ENCODE measurements at places on chromosomes 3 and 15.

- DNase-seq, result no peak
Observed at GRCh38 chr3:42014458-42014920, 52.6 kb upstream of the ULK4 start.

DNA sequence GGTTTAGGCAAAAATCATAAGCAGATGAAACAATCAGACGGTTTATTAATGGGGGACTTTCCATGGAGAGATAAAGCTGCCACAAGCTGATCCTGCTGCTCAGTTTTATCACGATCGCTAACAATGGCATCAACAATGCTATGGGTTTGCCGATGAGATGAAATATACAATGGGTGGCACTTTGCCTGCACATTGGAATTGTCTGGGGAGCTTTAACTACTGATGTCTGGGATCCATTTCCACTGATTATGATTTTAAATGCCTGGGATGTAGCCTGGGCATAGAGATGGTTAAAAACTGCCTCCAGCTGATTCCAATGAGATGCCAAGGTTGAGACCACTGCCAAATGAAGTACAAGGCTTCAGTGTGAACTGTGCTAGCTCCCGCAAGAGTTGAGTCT is 30.8 kb downstream of the CRYGS start:
- no peak for DNase-seq

DNA sequence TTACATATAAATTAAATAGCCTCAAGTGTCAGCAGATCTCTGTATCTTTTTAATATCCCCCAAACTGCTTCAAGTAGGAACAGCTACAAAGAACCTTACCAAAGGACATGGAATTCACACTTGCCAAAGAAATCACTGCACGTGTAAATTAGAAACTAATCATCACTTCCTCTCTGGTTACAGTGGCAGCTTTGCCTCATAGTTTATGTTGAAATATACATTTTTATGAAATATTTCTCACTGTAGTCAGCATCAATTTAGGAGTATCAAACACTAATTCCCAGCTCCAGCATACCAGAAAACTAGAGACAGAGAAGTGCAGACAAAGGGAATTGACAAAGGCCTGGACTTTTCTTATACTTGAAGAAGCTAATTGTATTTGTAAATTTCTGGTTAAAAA is 260.9 kb downstream of the TIGIT start:
- no peak for DNase-seq

DNA sequence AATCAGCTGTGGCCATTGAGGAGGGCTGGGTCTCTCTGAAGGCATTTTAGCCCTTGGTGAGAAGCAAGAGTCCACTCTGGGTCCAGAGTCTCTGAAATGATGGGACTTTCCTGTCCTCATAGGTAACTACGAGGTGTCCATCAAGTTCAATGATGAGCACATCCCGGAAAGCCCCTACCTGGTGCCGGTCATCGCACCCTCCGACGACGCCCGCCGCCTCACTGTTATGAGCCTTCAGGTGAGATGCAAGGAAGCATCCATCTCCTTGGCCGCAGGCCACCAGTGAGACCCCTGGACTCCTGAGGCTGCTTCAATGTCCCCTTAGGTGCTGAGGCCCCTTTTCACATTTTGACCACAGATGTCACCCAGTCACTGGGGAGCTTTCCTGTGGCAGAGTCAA is 54.9 kb downstream of the DNASE1L3 start:
- DNase-seq, result no peak

- DNase-seq, result no peak
Observed at GRCh38 chr3:58824285-58824684, 157.7 kb upstream of the FAM3D start.

DNA sequence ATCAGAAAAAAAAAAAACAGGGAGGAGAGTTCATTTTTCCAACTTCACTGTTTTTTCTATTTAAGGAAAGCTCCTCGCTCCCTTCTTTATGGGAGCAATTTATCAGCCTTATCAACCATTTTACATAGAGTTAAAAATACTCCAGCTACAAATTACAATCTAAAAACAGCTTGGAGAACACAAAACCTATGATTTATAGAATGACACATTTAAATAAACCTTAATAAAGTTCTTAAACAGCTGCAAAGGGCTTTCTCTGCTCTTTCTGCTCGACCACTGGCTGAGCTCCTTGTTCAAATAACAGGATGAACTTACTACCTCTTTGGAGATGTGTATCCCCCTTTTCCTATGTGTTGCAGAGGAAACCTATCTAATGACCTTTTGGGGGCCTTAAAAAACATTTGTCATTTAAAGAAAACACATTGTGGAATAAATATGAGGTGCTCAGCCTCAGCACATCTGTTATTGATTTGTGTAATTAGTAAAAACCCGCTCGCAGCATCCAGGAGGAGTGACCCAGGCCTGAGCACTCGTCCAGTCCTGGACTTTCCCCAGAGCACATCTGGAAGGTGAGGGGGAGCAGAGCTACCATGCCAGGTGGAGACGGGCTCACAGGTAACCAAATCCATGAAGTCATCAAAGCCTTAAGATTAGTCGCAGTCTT is 231.2 kb downstream of the ATP8B4 start:
- DNase-seq, result no peak

- DNase-seq, result no peak
Observed at GRCh38 chr3:121748680-121749275, 763 bp downstream of the GOLGB1 start.

DNA sequence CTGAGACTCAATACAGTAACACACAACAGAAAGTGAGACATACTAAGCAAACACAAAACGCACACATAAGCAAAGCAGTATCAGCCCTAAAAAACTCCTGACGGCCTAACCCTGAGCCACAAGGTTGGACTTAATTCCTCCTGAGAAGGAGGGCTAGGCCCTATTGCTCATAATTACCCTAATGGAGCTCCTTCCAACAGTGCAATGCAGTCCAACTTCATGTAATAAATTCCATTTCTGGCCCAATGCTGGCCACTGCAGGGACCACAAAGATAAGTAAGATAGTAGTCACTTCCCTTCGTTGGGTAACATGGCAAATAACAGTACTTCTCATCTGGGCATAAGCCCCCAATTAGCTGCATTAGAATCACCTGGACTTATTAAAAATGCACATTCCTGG is 4.2 kb downstream of the VPS39 start:
- no peak for DNase-seq

DNA sequence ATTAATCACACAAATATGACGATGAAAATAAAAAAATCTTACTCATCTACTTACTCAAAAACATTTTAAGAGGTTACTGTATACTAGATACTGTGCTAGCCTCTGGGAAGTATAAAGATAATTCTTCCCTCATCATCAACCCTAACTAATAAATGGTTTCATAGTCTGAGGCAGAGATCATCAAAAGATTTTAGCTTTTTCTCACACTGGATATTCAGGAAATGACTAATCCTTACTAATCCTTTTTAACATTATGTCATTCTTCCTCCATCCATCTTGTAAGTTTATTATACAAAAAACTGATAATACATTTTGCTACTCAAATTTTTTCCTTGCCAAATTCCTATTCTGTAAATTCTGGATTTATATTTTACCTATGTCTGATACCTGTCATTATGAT is 29.7 kb downstream of the ACAD11 start:
- no peak for DNase-seq

- DNase-seq, result no peak
Observed at GRCh38 chr3:128524374-128525299, 31.6 kb upstream of the GATA2 start.

DNA sequence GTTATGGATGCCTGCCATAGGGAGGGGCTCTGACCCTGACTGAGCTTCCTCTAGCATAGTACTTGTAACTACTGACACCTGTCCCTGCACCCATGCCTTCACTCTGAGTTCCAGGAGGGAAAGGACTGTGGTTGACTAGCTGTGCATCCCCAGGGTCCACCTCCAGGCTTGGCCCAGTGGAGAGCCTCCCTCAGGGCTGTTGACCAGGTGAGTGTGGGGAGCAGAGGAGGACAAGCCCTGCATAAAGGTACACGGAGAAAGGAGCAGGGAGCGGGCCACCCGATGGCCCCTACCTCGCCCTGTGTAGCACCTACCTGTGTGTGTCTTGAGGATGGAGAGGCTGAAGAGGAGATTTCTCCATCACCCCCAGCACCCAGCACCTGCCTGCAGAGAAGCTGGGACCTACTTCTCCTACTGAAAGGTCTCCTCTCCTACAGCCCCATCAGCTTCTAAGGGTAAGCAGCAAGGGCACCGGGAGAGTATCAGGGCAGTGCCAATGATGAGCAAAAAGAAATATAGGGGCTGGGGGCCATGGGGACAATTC is 6.7 kb upstream of the LTF start:
- DNase-seq, result no peak

GRCh38 chr3:63624941-63625560 is 27.4 kb upstream of the SNTN start:
- DNase-seq, result no peak

DNA sequence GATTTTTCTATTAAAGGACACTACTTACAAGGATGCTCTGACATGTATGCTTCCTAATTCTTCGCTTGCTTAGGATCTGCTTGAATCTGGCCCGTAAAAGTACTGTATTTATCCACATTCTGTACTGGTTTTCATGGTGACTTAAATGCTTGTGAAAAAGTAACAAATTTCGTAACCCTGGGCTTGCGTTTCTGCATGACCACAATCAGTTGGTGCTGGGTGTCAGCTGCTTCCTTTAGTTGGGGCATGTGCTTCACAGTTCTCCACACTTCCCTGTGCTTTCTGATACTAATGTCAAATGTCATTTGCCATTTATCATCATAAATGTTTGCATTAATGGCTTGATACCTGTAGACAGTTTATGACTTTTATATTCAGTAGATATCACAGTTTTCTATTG is 218.4 kb upstream of the MLF1 start:
- no peak for DNase-seq

DNA sequence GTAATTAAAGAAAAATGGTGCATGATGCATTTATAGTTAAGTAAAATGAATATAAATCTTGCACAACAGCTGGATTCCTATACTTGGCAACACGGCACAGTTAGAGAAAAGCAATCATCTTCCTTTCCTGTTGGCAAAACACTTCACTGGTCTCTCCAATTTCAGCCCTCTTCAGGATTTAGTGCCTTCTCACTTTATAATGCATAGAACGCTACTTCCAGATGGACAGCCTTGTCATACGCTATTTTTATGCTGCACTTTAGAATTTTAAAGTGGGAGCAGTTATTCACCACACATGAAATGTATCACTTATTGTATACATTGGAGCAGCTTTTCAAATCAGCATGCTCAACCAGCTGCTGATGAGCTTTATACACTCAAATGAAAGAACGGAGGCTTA is 194.4 kb upstream of the GBE1 start:
- no peak for DNase-seq

DNA sequence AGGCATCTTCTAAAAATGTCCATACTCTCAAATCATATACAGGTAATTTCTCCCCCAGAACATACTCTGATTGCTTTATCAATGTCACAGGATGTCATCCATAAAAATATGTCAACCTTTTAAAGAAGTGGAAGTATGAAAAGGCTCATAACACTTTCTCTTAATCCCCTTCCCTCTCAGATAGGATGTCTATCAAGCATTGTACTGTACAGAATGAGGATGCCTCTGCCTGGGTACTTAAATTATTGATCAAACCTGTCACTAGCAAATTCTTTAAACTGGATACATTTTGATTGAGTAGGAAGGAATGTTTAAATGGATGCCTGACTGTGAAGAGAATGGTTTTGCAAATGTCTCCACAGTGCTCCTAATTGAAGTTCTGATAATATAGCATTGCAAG is 168.7 kb downstream of the EPHA3 start:
- DNase-seq, result no peak

DNA sequence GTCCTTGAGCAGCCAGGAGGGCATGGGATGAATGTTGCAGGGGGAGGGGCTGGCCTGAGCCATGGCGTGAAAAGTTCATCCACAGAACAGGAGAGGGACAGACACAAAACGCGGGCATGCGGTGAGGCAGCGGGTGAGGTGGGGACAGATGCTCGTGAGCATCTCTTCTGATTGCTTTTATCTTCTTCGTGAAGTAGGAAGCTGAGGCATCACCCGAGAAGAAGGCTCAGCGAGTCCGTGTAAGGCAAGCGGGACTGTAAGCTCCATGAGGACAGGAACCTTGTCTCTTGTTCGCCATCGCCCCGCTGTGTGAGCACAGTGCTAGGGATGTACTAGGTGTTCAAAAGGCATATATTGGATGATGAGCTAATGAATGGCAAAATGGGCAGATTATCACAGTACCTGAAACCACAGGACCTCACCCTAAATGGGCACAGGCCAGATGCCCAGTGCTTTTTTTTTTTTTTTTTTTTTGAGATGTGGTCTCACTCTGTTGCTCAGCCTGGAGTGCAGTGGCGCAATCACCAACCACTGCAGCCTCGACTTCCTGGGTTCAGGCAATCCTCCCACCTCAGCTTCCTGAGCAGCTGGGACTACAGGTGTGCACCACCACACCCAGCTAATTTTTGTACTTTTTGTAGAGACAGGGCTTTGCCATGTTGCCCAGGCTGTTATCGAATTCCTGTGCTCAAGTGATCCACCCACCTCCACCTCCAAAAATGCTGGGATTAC is 46.8 kb downstream of the CPN2 start:
- no peak for DNase-seq

- DNase-seq, result no peak
Observed at GRCh38 chr3:43729707-43730414, 39.1 kb downstream of the ABHD5 start.

GRCh38 chr3:180306691-180307090 is 270.0 kb upstream of the PEX5L start:
- DNase-seq, result no peak

Data from 8988T (cell line).